ENCODE measurements at places on chromosomes 7 and 10. TPM values are rescaled to one million over a fixed set of nuclear protein-coding genes. Genes with fewer than 3 reads are reported as not detected.

- DNase-seq = no peak
Observed at GRCh38 chr7:100946766-100947365, 2.5 kb upstream of the MUC3A start.

DNA sequence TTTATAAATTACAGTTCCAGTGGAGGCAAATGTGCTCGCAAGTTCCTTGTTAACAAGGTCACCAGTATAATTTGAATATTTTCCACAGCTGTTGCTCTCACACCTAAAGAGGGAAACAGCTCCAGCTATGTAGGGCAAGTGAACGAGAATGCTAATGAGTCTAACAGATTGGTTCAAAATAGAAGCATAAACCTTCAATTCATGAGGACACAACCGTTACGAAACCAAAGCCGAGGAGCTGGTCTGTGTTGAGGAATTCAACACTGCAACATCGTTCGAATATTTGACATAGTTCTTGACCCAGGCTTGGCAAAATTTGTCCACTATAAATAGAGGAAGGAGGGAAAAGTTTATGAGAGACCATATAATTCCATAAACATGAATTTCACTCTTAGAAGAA lies 161.3 kb downstream of the KLF6 start:
- DNase-seq = peak; percentile 86

GRCh38 chr7:106057962-106058927 lies 53.9 kb downstream of the SYPL1 start:
- no peak for DNase-seq

- no peak for DNase-seq
Observed at GRCh38 chr10:127926455-127926854, 19.6 kb downstream of the PTPRE start.

GRCh38 chr10:11551916-11552602 lies 59.4 kb downstream of the USP6NL start:
- DNase-seq = peak; percentile 92

GRCh38 chr10:33655921-33656320 lies 321.5 kb upstream of the NRP1 start:
- peak; percentile 38 for DNase-seq

DNA sequence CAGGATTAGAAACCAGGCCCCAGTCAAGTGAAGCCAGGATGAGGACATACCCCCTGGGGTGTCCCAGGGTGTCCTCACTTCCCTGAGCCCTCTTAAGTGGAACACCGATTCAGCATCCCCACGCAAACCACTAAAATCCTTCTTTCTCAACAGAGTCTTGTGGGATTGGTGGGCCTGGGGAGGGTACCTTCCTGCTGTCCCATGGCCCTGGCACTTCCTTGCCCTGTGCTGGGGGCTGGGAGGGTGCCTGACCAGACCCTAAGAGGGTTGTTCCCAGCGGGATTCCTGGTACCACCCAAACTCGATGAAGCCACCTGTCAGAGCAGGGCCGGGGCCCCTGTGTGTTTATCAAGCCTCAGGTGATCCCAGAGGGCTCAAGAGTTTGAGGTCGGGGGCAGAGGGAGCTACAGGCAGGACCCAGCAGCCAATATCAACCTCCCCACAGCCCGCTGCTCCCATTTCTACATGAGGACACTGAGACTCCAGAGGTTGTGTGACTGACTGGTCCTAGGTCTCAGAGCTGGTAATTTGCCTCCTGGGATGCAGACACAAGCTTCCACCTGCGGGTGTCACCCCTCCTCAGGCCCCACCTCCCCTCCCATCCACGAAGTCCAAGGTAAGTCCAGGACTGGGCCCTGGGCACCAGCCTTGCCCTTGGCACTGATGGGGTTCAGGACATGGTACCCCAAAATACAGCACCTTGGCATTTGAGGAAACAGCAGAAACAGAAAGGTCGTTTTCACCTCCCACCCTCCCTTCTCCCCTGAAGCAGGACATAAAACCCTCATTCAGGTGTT lies 31.4 kb downstream of the OAT start:
- DNase-seq = no peak

DNA sequence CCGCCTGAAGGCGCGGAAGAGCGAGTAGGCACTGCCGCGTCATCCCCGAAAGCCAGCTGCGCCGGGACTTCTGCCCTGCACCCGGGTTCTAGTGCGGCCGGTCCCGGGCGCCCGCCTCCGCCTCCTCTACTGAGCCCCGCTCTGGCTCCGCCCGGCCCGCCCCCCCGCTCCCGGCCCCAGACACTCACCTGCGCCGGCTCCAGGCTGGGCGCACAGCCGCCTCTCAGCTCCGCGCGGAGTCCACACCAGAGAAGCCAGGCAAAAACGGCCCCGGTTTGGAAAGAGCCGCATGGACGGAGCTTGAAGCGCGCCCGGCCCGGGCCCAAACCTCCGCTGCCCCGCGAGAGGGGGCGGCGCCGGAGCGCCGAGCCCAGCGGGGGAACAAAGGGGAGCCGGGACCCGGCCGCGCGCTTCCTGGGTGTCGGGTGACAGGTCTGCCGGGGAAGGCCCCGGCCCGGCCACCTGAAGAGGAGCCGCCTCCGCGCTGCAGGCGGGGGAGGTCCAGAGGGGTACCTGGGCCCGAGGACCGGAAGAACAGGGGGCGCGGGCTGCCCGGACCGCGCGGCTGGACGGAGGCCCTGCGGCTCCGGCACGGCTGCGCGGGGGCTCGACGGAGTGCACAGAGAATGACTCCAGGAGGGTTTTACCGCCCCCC lies 168.2 kb downstream of the NRF1 start:
- no peak for DNase-seq

- peak; percentile 12 for DNase-seq
Observed at GRCh38 chr7:139118805-139119485, 9.4 kb upstream of the ZC3HAV1 start.

DNA sequence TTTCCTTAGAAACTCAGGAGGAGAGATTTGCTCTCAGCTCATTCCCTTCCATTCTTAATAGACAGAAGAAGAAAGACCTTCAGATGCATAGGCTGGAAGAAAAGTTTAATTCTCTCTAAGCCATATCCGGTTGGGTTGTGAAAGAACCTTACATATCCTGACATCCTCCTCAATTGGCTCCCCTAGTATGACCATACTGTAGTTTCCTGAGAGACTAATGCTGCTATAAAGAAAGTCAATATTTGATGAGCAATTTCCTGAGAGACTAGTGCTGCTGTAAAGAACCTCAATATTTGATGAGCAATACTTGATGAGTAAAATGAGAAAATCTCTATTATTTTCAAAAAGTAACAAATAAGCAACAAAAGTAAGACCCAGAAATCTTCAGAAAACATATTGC lies 888.5 kb upstream of the SORCS1 start:
- no peak for DNase-seq

DNA sequence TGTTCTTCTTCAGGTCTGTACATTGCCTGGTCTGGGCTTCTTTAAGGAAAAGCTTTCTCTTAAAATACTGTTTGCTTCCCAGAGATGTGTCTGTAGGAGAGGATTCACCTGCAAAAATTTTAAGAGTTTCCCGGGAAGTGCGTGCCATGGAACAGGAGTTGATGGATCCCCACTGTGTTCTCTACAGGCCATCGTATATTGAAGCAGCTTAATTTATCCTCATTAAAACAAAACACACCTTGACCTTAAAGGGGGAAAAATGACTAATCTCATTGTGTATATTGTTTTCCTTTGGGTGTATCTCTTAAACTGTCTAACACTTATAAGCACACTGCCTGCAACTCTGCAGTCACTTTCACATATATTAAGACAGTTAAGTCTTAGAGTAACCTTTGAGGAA lies 111.4 kb downstream of the ST7 start:
- no peak for DNase-seq

GRCh38 chr10:43354330-43354635 lies 17.2 kb upstream of the FXYD4 start:
- DNase-seq = no peak

DNA sequence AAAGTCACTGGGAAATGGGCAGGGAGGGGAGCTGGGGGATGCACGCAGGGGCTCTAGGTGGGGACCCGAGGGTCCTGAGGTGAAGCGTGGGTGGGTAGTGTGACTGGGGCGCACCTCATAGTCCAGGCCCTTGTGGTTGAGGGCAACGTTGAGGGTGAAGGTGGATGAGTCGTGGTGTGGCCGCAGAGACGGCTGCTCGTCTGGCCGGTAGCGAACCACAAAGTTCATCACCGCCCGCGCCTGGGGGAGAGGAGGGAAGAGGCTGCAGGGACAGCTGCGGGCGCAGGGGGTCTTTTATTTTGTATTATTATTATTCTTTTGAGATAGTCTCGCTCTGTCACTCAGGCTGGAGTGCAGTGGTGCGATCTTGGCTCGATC lies 5.8 kb upstream of the MOGAT3 start:
- no peak for DNase-seq

GRCh38 chr10:15658069-15658702 lies 61.5 kb downstream of the ITGA8 start:
- no peak for DNase-seq

DNA sequence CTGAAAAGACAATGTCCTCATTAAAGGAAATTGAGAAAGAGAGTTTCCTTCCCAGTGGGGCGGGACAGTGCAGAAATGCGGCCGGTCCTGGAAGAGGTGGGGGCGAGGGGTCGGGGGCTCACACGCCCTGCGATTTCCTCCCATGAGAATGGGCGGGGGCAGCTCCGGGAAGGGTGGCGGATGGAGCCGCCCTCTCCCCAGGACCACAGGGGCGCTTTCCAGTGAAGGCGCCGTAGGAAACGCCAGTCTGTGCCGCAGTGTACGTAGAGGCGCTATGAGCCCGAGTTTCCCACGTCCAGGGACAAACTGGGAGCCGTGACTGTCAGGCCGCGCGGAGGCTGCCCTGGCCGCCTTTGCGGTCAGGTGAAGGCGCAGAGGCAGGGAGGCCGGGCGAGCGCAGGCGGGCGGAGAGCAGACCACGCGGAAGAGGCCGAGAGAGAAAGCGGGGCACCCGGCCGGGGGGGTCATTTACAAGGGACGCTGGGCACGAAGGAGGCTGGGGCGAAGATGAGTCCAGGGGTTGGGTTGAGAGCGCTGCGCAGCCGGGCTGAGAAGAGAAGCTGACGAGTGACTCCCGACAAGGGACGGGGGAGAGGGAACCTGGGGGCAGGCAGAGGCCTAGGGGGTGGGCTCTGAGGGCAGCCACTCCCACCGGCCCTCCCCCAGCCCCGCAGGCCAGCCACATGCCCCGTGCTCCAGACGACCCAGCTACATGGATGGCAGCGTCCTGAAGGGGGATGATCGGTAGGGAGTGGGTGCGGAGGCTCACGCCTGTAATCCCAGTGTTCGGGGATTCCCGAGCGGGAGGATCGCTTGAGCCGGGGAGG lies 45.0 kb downstream of the ALOX5 start:
- peak; percentile 32 for DNase-seq

- no peak for DNase-seq
Observed at GRCh38 chr10:120402147-120402766, 54.8 kb upstream of the PLPP4 start.

Gene LLCFC1
- total RNA-seq = not detected

Gene GDF2
- total RNA-seq = not detected

Gene PNLIPRP1
- not detected for total RNA-seq

Gene SNCG
- 8.7 TPM for total RNA-seq
